PC-3 (cell line): ENCODE measurements at places on chromosomes 12 and 14.

DNA sequence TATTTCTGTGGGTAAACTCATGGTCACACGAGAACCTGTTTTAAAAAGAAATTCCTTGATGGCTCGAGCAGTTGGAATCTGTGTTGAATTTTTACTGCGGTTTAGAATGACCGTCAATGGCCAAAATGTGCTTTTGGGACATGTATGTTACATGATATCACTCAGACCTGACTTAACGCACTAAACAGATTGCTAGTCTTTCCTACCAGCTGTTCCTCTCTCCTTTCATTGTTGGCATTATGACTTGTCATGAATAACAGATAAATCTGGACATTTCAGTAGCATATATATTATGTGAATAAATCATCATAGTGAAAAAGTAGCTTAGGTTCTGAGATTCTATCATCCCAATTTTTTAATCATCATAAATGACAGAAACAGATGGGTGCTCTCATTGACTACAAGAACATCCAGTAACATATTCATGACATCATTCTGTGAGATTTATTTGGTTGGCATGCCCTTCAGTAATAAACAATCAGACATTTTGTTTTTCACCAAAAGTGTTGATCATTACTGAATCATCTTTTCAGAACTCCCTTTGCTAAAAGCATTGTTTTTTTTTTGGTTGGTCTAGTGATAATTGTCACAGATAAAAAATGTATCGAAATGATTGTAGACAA is 57.9 kb upstream of the NAV3 start:
- H3K4me1 ChIP-seq = no peaks in the 10 kb centered on the region
- H3K36me3 ChIP-seq = no peaks in the 10 kb centered on the region
- no peak overlapping the region for H3K27ac ChIP-seq
- H3K27me3 ChIP-seq = peaks cover 3% of the 10 kb centered on the region; the same call in 1 of the 2 replicates
- no peak overlapping the region for H3K4me3 ChIP-seq

GRCh38 chr12:16020031-16020430 is 108.9 kb downstream of the DERA start:
- DNase-seq = no peak
- H3K4me3 ChIP-seq = no peak overlapping the region
- no peaks in the 10 kb centered on the region for H3K4me1 ChIP-seq
- H3K36me3 ChIP-seq = no peaks in the 10 kb centered on the region

GRCh38 chr12:119748497-119748896 is 80.6 kb downstream of the PRKAB1 start:
- H3K27ac ChIP-seq = 0 out of 2 replicates have a peak overlapping the region, but pooled peaks have one; percentile 18
- H3K36me3 ChIP-seq = peaks cover 60% of the 10 kb centered on the region
- peak; percentile 22 for DNase-seq
- no peaks in the 10 kb centered on the region for H3K4me1 ChIP-seq
- no peaks in the 10 kb centered on the region for H3K27me3 ChIP-seq

DNA sequence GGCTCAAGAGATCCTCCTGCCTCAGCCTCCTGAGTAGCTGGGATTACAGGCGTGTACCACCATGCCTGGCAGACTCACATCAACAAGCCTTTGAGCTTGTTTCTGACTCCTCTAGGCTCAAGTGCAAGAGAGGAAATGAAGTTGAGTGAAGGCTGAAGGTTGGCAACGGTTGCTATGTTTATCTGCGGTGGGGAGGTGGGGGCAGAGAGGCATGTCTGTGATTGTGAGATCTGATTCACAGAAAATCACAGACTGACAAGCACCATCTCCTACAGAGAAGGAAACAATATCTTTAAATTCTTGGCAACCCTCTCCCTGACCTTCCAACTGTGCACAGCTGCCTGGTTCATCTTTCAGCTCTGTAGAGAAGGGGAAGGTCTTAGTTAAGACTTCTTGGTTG is 22.1 kb upstream of the NINJ2 start:
- H3K4me1 ChIP-seq = no peaks in the 10 kb centered on the region
- no peak for DNase-seq
- H3K27me3 ChIP-seq = no peaks in the 10 kb centered on the region
- H3K4me3 ChIP-seq = no peak overlapping the region
- H3K27ac ChIP-seq = no peak overlapping the region
- H3K36me3 ChIP-seq = no peaks in the 10 kb centered on the region

GRCh38 chr14:92464716-92465115 is 48.9 kb upstream of the RIN3 start:
- no peak for DNase-seq
- H3K4me1 ChIP-seq = peaks cover 1% of the 10 kb centered on the region; the same call in 1 of the 2 replicates
- no peak overlapping the region for H3K4me3 ChIP-seq
- H3K27ac ChIP-seq = no peak overlapping the region
- no peaks in the 10 kb centered on the region for H3K36me3 ChIP-seq
- no peaks in the 10 kb centered on the region for H3K27me3 ChIP-seq

DNA sequence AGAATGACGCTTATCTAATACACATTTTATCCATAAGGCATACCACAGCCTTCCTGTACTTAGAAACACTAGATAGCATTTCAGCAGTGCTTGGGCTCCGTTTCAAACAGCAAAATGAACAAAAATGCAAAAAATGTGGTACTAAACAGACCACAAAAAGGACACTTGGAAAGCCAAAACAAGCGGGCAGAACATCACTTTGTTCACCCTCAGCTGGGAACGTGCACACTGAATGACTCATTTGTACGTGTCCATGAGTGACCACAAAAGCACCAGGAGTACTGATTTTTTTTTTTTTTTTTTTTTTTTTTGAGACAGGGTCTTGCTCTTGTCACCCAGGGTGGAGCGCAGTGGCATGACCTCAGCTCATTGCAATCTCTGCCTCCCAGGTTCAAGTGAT is 8.9 kb upstream of the FOXN3 start:
- no peaks in the 10 kb centered on the region for H3K36me3 ChIP-seq
- H3K4me3 ChIP-seq = no peak overlapping the region
- no peak overlapping the region for H3K27ac ChIP-seq
- no peaks in the 10 kb centered on the region for H3K27me3 ChIP-seq
- peaks cover 27% of the 10 kb centered on the region for H3K4me1 ChIP-seq
- DNase-seq = peak; percentile 91

DNA sequence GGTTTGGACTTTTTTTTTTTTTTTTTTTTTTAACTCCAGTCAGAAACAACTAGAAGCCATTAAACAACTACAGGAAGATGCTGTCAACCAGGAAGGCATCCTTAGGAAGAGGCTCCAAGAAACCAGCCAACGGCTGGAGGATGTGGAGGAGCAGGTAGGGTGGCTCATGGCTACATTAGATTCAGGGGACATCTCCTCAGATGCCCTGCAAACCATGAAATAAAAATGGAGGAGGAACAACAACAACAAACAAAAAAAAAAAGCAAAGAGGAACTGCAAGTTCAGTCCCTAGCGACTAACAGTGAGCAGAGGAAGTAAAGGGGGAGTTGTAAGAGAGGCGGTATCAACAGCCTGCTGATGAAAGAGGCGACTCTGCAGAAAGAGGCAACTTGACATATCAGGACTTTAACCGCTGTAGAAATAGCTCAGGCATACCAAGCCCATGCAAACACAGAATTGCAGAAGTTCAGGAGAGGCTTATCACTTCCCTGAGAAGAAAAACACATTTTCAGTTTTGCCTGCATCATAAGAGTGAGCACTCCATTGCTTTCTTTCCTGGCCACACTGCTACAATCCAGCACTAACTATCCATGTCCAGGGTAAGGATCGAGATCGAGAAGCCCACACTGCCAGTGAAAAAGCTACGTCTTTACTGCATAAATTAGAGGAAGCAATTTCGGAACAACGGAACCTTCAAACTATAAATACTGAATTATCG is 103.5 kb upstream of the BCAT1 start:
- peaks cover 17% of the 10 kb centered on the region; the same call in 1 of the 2 replicates for H3K27me3 ChIP-seq
- H3K4me3 ChIP-seq = no peak overlapping the region
- no peaks in the 10 kb centered on the region for H3K36me3 ChIP-seq
- no peak overlapping the region for H3K27ac ChIP-seq
- no peak for DNase-seq

- H3K27me3 ChIP-seq = no peaks in the 10 kb centered on the region
- peaks cover 24% of the 10 kb centered on the region for H3K4me1 ChIP-seq
- H3K4me3 ChIP-seq = peak overlapping the region; percentile 97
- peak overlapping the region; percentile 57 for H3K27ac ChIP-seq
- DNase-seq = peak; percentile 68
- peaks cover 12% of the 10 kb centered on the region for H3K36me3 ChIP-seq
Observed at GRCh38 chr14:50943261-50943942, 881 bp downstream of the PYGL start.
